Vagina (tissue), 2 donors: ENCODE measurements at places on chromosomes 1 and 21.

DNA sequence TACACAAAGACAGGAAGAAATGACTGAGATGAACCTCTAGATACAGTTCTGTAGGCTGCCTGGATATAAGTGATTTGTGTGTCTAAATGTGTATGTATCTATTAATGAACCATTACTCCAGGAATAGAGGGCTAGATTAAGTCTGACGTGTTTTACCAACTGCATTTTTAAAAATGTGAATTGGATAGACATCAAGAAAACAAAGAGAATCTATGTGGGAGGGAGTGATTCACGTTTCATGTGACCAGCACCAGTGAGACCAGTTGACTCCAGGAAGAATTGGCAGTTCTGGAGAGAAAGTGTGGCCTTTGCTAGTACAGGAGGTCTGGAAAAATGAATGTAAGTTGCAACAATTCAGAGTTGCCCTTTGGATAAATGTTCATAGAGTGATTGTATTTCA, 53.4 kb upstream of the RGS21 start:
- DNase-seq, result no peak

- DNase-seq, result no peak
Observed at GRCh38 chr1:188514917-188515316, 1686.2 kb downstream of the PLA2G4A start.

- DNase-seq, result no peak
Observed at GRCh38 chr1:55381491-55381890, 166.3 kb upstream of the USP24 start.

GRCh38 chr1:192866241-192866868, 57.5 kb downstream of the RGS2 start:
- no peak for DNase-seq

DNA sequence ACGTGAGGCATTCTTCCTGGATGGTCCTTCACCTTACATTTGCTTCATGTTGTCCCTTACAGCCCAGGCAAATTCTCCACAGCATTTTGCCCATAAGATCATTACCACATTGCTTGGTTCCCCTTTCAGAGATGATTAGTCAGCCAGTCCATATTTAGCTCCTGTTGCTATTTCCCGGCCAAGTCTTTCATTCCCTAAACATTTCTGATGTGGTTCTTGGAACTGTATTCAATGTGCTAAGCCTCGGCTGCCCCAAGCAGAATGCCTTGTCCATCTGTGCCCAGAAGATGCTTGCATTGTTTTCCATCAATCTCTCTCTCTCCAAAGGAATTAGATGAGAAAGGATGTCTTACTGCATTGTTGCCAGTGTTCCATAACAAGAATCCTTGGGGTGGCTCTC, 420.9 kb upstream of the CAMK1G start:
- no peak for DNase-seq

DNA sequence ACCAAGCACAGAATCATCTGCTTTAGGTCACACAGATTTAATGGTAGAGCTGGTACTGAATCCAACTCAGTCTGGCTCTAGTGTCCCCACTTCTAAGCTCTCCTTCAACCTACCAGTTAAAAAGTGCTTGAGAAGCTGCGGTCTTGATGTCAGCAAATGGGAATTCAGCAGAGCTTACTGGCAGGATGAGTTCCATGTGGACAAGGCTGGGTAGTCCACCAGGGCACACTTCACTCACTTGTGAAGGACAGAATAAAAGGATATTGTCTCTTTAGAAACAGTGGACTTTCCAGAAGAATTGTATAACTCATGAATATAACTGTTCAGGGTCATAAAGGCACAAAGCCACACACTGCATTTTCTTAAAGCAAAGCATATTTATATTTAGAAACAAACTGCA, 35.1 kb upstream of the GUCA2B start:
- no peak for DNase-seq

- DNase-seq, result no peak
Observed at GRCh38 chr1:61013946-61014667, 68.3 kb upstream of the NFIA start.

DNA sequence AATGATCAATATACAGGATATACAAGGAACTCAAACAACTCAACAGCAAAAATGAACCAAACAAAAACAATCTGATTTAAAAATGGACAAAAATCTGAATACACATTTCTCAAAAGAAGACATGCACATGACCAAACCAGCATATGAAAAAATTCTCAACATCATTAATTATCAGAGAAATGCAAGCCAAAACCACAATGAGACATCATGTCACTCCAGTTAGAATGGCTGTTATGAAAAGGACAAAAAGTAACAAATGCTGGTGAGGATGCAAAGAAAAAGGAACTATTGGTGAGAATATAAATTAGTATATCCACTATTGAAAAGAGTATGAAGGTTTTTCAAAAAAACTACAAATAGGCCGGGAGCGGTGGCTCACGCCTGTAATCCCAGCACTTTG, 42.0 kb downstream of the FCRL3 start:
- no peak for DNase-seq

DNA sequence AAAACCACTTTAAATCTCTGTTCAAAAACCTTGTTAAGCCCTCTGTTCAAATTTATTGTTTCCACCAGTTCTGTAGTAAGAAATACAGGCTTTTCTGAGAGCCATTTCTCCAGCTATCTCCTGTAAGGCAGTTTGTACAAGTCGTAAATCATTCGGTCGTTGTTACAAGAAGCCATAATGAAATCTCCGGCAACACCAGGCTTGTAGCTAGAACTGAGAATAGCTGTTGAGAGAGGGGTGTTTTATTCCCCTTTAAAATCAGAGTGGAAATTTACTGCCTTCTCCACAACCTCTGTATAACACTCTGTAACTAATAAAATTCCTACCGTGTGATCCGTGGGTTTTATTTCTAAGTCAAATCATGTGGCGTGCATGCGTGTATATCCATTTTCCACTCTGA, 335.8 kb upstream of the KAZN start:
- no peak for DNase-seq

DNA sequence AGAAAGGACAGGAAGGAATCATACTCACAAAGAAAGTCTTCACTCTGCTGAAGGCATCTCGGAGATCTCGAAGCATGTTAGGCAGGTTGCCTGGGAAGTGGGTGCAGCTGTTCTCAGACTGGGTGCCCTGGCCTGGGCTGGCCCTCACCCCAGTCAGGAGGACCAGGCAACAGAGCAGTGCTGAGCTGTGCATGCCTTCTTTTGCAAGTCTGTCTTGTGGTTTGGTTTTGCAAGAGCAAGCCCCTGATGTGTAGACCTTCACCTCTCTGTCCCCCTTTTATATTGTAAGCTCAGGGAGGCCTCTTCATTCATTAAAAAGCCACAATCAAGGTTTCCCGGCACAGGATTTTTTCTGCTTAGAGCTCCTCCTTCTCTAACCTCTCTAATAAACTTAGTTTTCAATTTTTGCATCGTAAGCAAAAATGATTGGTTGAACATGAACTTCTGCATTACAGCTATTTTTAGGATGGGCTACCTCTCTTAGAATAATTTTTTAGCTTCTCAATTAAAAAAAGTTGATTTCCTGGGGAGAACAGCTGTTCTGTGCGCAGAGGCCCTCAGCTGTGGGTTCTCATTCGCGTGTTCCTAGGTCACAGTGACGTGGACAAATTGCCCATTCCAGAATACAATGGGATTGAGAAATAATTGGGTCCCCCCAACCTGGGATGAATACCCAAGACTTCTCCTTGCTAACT, at the start of gene IL10:
IL10 (minus strand) TSS at position 252 of the 695 bp plus-strand sequence; CDS start at position 193, 59 bp downstream.
- no peak for DNase-seq

GRCh38 chr21:32413015-32413504, 554 bp downstream of the EVA1C start:
- no peak for DNase-seq

DNA sequence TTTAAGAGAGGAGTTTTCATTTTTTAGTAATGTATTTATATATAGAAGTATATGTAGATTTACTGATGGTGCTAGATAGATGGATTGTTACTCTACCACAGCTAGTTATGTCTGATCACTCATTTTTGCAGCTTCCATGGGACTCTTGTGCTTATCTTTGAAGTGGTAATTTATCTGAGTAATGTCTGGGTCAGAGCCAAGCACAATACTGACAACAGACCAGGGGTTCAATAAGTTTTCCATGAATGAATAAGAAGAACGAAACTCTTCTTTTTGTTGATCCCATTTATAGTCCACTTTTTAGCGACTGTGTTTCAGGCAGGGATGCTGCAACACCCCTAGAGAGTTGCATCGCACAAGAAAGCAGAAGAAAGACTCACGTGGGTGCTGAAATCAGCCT, 935.2 kb downstream of the PLA2G4A start:
- DNase-seq, result no peak

- no peak for DNase-seq
Observed at GRCh38 chr1:171277534-171277933, 29.2 kb downstream of the FMO1 start.

DNA sequence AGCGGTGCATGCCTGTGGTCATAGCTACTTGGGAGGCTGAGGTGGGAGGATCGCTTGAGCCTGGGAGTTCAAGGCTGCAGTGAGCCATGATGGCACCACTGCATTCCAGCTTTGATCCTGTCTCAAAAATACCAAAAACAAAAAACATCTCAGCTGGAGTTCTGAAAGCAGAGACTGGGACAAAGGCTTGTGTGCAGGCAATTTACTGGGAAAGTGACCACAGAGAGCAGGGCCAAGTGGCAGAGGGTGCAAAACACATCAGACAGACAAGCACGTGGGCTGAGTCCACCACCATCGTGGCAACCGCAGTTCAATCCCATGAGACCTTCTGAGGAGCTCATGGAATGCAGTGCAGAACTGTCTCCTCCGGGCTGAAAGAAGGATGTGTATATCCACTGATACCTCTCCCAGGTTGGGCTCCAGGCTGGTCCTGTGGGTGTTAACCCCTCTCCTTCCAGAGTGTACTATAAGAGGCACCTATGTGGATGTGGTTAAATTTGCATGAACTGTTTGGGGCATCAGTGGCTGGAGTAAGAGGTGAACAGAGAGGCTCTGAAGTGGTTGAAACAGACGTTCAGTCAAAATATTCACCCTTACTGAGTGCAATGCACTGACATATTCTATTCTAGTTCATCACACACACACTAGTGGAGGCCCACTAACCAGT, 10.8 kb downstream of the PIGP start:
- no peak for DNase-seq

GRCh38 chr1:232728507-232729263, 76.5 kb upstream of the MAP10 start:
- DNase-seq, result no peak

DNA sequence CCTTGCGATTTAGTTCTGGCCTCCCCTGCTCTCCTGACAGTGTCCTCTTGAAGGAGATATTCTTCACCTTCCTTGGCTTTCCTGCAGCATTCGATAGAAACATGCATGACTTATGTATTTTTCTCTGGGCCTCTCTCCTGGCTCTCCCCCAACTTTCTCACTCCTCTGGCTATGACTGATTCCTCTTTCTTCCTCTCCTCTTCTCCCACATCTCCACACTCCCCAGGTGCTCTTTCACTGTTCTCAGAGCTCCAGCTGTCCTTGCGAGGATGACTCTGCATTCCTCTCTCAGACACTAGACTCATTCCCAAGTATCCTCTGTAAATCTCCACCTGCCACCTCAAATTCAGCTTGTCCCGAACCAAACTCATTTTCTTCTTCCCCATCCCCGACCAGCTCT, 18.0 kb downstream of the LRRC42 start:
- DNase-seq, result no peak

DNA sequence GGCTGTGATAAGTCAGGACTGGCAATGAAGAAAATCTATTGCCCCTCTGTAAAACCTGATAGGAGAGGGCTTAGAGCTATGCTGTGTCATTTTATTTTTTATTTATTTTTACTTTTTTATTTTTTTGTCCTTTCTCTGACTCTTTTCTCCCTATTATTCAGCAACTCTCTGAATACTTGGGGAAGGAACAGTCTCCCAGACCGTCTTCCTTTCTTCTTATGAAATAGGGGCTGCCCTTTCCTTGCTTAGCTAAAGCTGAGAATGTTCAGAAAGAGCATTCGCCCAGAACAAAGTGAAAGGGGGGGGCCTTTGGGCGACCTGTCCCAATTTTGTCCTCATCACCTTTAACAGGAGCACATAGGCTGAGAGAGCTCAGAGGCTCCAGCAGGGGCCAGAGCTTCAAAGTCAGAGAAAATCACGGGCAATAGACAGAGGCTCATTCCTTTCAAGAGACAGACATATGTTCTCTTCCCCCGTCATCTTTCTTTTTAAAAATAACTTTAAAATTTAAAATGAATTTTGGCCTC, 80.9 kb downstream of the RNF220 start:
- no peak for DNase-seq

GRCh38 chr1:41547781-41548560, 63.5 kb upstream of the EDN2 start:
- no peak for DNase-seq
